ENCODE measurements at places on chromosomes 11 and 22. TPM values are rescaled to one million over a fixed set of nuclear protein-coding genes. Genes with fewer than 3 reads are reported as not detected.

- DNase-seq = no peak
Measured at GRCh38 chr22:24695060-24695459, 79.5 kb downstream of the PIWIL3 start.

- peak; percentile 97 for DNase-seq
Measured at GRCh38 chr22:37023743-37024338, 4.3 kb downstream of the MPST start.

DNA sequence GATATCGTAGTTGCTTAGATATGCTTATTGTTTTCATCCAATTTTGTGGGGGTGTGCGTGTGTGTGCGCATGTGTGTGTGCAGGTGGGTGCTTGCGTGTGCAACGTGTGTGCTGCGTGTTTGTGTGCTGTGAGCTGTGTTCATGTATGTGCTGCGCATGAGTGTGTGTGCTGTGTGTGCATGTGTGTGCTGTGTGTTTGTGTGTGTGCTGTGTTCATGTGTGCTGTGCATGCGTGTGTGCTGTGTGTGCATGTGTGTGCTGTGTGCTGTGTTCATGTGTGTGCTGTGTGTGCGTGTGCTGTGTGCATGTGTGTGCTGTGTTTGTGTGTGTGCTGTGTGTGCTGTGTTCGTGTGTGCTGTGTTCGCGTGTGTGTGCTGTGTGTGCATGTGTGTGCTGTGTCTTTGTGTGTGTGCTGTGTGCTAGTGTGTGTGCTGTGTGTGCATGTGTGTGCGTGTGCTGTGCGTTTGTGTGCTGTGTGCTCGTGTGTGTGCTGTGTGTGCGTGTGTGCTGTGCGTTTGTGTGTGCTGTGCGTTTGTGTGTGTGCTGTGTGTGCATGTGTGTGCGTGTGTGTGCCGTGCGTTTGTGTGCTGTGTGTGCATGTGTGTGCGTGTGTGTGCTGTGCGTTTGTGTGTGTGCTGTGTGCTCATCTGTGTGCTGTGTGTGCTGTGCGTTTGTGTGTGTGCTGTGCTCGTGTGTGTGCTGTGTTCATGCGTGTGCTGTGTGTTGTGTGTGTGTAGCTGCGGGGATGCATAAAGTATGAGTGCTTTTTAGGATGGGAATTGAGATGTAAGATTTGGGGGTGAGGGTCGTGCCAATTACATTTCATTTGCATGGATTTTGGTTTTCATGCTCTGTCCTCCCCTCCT, 7.6 kb downstream of the IGF2 start:
- no peak for DNase-seq

GRCh38 chr11:9982796-9983579, 311.0 kb downstream of the SBF2 start:
- no peak for DNase-seq

- no peak for DNase-seq
Measured at GRCh38 chr22:23177197-23177596, 3.1 kb upstream of the BCR start.

- DNase-seq = peak; percentile 43
Measured at GRCh38 chr22:47199261-47199978, 437.0 kb downstream of the TBC1D22A start.

DNA sequence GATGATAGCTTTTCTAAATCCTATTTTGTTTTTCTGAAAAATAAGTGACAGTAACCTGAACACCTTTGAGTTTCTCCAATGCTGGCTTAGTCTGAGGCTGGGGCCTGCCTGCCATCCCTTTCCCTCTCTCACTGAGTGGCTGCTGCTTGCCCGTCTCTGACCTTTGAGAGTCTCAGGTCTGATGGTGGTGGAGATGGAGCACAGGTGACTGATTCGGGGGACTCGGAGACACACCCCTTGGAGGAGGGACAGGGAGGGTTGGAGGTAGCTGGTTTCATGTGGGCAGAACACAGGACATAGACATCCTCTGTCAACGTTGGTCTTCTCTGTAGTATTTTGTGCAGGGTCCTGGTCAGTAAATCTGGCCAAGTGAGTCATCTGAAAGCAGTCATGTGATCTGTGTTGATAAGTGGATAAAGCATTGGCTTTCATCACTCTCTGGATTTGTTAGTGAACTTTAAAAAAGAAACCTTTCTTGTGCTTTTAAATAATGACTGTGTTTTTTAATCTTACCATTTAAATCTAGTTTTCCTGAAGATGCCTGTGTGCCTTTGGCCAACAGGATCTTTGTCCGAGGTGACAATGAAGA, 47.1 kb upstream of the CLDN5 start:
- DNase-seq = no peak

DNA sequence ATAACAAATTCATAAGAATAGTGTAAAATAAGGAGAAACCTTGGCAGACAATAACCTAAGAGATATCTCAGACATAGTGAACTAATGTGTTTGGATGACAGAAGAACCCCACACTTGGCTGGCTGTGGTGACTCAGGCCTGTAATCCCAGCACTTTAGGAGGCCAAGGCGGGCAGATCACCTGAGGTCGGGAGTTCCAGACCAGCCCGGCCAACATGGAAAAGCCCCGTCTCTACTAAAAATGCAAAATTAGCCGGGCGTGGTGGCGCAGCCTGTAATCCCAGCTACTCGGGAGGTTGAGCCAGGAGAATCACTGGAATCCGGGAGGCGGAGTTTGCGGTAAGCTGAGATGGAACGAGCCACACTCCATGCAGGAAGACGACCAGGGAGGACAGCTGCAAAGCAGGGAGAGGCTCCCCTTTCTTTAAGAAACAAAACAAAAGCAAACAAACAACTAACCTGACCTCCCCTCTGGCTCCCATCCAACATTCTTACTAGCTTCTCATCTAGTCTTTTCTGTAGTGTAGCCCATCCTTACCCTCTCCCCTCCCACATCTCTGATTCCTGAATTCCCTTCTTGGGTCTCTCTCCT, 84.2 kb downstream of the ZNF280B start:
- DNase-seq = no peak

DNA sequence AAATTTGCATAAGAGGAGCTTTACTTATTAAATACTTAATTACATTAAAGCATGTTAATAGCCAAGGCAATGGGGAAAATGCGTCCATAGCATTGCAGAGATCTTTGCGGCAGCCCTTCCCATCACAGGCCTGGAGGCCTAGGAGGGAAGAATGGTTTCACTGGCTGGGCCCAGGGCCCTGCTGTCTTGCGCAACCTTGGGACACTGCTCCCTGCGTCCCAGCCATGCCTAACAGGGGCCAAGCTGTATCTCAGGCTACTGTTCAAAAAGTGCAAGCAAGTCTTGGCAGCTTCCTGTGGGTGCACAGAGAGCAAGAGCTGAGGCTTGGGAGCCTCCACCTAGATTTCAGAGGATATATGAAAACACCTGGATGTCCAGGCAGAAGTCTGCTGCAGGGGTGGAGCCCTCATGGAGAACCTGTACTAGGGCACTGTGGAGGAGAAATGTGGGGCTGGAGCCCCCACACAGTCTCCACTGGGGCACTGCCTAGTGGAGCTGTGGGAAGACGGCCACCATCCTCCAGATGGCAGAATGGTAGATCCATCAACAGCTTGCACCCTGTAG, 46.0 kb downstream of the THAP12 start:
- DNase-seq = no peak

GRCh38 chr11:112630496-112630895, 330.7 kb upstream of the NCAM1 start:
- no peak for DNase-seq

GRCh38 chr11:43920598-43921419, 21.6 kb upstream of the C11orf96 start:
- DNase-seq = no peak

DNA sequence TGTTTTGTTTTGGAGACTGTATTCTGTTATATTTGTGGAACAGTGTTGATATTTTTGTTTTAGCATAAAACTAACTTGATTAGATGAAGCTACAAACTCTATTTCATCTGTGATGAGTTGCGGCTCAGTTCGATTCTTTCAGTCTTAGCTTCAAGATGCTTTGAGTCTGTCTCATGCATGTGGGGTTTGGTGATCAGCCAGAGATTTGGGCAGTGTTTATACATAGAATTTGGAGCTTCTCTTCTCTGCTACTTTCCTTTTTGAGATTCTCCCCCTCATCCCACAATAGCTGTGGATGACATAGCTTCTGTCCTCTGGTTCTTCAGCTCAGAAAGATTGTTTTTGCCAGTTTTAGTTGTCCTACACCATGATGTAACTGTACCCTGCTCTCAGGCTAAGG, 90.4 kb downstream of the ARHGAP20 start:
- no peak for DNase-seq

GRCh38 chr11:823441-824291, 4.1 kb upstream of the CRACR2B start:
- DNase-seq = no peak

- DNase-seq = no peak
Measured at GRCh38 chr22:47297261-47298016, 535.0 kb downstream of the TBC1D22A start.

- DNase-seq = no peak
Measured at GRCh38 chr11:78140392-78141077, 1.1 kb upstream of the ALG8 start.

- DNase-seq = no peak
Measured at GRCh38 chr11:3099178-3099577, 42.0 kb upstream of the CARS1 start.

GRCh38 chr11:75349521-75350116, 1.8 kb downstream of the ARRB1 start:
- DNase-seq = no peak

DNA sequence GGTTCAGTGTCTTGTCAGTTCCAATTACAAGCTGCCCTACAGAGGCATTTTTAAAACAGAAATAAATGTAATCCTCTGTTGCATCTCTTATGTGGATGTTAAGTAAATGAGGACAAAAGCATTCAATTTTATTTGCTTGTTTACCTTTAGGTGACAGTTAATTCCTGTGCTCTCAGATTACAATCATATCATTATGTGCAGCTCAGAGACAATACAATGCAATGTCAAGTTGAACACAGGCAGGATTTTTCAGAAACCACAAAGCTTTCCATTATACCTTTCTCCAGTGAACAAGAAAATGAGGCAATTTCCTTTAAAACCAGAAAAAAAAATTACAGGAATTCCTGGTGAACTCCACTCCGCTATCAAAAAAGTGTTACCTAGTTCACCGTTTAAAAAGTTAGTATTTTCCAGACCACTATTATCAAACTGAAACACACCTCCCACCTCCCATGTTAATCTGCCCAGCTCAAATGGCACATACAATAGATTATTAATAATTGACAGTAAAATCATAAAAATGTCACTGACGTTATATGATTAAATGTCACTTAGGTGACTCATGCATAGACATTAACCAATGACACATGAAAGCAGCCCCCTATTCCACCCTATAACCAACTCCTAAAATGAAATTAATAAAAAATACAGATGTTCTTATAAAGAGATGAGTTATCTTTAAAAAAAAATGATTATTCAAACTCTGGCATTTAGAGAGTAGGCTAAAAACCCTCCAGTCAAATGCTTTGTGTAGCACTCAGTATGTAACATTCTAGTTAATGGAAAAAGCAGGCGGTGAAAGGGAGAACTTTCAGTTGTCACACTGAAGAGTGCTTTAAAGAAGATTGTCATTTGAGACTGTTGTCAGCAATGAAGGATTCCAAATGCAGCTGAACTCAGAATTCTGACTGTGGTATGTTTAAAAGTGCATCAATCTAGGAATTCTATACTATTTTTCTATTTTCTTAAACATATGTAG, 98.6 kb downstream of the MUC15 start:
- no peak for DNase-seq

- no peak for DNase-seq
Measured at GRCh38 chr22:48356731-48357130, 1470.9 kb downstream of the BRD1 start.

DNA sequence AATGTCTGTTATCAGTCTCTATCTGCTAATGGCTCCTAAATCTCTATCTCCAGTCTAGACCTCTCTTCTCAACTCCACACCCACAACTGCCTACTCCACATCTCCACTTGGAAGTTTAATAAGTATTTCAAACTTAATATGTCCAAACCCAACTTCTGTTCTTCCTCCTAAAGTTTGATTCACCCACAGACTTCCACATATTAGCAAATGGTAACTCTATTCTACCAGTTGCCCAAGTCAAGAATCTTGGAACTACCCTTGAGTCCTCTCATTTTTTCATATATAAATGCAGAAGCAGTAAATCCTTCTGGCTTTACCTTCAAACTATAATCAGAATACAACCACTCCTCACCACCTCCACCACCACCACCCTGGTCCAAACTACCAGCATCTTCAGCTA, 6.7 kb upstream of the JAML start:
- DNase-seq = no peak

DNA sequence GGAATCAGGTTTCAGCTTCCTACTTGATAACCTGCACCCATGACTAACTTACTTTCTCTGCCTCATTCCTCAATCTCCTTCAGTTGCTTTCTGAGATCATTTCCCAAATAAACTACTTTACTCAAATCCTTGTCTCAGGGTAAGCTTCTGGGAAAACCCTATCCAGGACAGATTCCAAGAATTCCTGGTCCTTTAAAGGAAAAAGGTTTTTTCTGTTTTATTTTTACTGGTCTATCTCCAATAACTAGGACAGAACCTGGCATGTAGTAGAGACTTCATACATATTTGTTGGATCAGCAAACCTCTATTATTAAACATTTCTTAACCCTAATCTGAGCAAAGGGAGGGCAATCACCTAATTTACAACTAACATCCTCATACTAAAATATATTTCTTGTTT, 910.5 kb upstream of the CHORDC1 start:
- DNase-seq = no peak

GRCh38 chr11:72232260-72233055, 7.9 kb downstream of the INPPL1 start:
- peak; percentile 37 for DNase-seq

DNA sequence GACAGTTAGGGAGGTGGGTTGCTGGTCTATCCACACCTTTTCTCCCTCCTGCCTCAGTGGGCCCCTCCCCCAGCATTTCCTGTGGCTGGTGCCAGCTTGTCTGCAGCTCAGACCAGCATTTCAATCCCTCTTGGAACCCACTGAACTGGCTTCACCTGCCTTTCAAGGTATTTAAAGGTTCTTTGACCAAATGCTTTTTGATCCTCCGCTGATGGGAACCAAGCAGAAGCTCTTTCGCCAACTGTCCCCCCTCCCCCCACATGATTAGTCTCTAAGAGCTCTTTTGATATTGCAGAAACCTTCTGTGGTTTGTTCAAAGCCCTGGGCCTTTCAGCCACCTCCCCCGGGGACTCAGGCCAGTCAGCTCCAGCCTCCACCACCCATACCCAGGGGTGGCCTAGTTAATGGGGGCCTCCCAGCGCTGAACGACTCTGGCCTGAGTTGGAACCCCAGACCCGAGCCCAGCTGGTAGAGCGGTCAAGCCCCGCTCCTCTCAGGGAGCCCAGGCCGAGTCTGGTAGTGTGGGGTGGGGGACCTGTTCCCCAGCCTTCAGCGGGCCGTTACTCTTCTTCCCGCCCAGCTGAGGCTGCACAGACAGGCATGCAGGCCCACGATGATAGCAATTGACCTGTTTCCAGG, 6.0 kb upstream of the SYT7 start:
- no peak for DNase-seq

Gene WNT11
- 3.4 TPM for total RNA-seq

Gene MRGPRX4
- total RNA-seq = not detected

Gene EXPH5
- total RNA-seq = 12.8 TPM

Gene OTOG
- total RNA-seq = not detected

Gene APOBEC3F
- 3.1 TPM for total RNA-seq

Gene FJX1
- 0.73 TPM for total RNA-seq

Gene KDM4E
- total RNA-seq = not detected

Gene PHETA2
- total RNA-seq = 1.2 TPM

Gene MS4A4A
- total RNA-seq = 5.6 TPM

Gene NXPE1
- not detected for total RNA-seq

Gene SERHL2
- 0.60 TPM for total RNA-seq

Gene MS4A7
- total RNA-seq = 13.7 TPM
